Stimulated activated CD4-positive, alpha-beta T cell treated with anti-CD3 and anti-CD28 coated beads, Interleukin-1b, Interleukin-23, amount 100 ng/mL, for 48 hours (primary cell): ENCODE measurements at places on chromosomes 13 and 19.

- no peak for DNase-seq
These were observed 106.1 kb downstream of the DHRS12 start for GRCh38 chr13:51697855-51698254.

DNA sequence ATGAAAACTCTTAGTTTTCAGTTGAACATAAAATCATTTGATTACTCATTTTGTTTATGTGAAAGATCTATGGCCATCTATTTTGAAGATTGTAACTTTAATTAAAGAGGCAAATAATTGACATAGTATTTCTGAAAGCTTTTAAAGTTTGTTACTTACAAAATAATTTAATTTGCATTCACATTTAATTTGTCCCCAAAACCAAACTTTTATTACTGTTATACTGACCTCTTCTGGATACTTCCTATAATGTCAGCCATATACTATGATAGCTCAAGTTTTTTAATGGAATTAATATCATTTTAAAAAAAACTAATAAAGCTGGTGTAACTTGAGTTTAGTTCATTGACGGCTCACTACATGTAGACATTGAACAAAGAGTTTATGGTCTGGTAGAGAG lies 4.9 kb upstream of the SGCG start:
- no peak for DNase-seq

DNA sequence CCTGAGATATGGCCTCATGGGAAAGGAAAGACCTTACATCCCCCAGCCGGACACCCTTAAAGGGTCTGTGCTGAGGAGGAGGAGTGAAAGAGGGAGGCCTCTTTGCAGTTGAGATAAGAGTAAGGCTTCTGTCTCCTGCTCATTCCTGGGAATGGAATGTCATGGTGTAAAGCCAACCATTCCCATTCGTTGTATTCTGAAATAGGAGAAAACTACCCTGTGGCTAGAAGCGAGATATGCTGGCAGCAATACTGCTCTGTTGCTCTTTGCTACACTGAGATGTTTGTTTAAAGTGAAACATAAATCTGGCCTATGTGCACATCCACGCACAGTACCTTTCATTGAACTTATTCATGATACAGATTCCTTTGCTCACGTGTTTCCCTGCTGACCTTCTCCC lies 783 bp upstream of the ZNF587B start:
- DNase-seq, result no peak

GRCh38 chr19:15280915-15281683 lies 48.9 kb upstream of the EPHX3 start:
- DNase-seq, result no peak

GRCh38 chr19:20079476-20079875 lies 1.7 kb downstream of the ZNF90 start:
- DNase-seq, result no peak

DNA sequence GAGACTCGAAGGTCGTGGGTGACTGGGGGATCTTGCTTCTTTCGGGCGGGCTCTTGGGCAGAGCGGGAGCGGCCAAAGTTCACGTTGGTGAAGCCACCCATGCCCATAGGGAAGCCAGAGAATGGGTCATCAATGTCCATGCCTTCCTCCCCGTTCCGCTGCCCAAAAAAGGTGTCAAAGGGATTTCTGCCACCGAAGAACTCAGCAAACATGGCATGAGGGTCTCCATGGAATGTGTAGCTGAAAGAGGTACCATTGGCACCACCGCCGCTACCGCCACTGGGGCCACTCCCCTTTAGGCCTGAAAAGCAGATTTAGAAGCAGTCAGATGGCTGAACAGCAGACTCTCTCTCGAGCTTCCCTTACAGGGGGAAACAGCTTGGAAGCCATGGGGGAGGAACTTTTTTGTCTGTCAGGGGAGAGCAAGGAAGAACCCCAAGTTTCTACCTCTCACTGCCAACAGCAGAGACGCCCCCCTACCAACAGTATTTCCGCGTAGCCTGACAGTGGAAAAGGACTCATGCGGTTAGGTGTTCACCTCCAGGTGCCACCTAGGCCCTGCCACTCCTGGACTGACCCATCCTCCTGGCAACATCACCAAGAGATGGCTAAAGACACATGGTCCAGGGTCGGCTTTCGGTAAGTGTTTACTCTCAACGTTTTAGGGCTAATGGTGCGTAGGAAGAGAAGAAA lies 1.3 kb downstream of the DNAJB1 start:
- no peak for DNase-seq
